ENCODE measurements at places on chromosomes 5 and 9.

DNA sequence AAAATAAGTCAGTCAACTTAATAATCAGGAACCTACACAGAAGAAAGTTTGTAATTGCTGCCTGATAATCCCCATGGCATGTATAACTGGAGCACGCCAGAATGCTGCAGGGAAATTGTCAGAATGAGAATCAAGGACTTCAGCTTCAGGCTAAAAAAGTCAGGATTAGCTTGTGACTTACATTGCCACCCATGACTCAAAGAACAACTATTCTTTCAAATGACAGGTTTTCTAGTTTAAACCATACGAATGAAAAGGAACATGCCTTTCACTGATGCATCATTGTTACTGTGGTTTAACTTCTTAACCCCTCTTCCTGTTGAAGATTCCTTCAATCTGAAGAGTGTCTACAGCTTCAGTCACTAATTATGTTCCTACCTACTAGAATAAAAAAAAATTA, 112.4 kb downstream of the ISL1 start:
- no peak for DNase-seq

- DNase-seq = no peak
These were observed 26.0 kb upstream of the NKD2 start for GRCh38 chr5:982377-983237.

DNA sequence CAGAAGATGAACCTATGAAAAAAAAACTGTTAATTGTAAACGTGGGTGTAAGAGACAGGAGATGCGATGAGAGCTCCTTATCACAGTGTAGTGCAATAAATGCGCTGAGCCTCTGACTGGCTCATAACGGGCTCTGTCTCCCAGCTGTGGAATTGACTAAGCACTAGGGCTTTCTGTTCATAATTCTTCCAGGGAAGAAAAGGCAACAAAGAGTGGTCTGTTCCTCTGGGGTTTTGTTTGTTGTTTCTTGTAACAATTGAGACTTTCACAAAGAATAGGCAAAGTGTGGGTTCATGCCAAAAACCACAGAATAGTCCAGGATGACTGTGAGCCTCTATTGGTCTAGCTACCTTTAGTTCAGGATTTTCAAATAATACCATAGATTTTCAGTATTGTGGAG, 39.4 kb downstream of the UBE2QL1 start:
- DNase-seq = no peak

DNA sequence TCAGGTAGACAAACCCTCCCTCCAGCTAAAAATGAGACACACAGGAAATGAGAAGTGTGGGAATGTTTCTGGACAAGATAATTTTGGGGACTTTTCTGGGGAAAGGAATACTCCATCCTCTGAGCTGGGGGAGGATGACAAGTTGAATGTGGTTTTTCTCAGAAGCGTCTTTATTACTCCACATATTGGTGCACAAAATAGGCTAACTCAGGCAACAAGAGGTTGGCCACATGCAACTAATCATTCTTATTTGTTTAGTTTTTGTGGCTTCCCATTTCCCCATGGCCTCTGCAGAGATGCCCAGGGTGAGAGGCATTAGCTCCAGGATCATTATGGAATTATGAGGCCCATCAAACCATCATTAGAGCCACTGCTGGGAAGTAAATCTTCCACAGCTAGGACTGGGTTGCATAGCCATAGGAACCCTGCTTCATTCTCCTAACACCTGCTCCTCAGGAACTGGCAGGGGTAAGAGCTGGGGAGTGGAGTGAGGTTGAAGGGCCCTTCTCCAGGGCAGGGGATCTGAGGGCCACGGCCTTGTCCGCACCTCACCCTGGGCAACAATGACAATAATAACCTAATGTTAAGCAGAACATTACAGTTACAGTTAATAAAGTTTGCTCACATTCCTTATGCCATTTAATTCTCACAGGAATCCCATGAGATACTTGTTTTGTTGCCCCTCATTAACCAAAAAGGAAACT, 9.3 kb upstream of the SIL1 start:
- DNase-seq = no peak

GRCh38 chr5:150411245-150411979, 1.3 kb downstream of the CD74 start:
- DNase-seq = no peak

GRCh38 chr5:10984021-10984715, 223.1 kb upstream of the DAP start:
- no peak for DNase-seq

DNA sequence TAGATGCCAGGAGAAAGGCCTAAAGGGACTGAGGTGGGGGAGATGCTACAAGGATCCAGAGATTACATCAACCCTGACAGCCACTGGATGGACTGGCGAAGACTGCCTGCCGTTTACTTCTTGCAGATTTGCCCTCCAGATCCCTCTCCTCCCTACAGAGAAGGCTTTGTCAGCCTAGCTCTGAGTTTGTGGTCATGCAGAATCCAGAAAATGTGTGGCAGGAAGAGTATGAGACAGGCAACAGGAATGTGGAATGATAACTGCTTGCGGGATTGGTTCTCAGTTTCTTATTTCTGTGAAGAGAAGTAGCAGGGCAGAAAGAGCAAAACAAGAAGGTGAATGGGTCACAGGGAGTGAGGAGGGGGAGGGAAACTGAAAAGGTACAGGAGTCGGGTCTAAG, 129.6 kb downstream of the TLE1 start:
- DNase-seq = no peak

DNA sequence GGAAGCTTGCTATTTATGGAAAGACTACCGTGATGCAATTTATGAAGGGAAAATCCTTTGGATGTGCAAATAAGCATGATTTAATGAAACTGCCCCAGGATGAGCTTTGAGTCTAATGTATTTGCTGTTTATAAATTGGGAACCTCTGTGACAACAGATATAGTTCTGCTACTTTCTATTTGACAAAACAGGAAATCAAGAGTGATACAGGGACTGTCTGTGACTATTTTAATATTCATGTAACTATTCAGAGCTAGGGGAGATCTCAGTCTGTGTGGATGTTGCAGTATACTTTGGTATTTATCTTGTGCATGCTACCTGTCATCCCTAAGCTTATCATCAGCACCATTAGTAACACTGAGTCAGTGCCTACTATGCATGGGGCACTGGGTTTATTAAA, 132.1 kb downstream of the PDZD2 start:
- DNase-seq = no peak

- no peak for DNase-seq
These were observed 53.7 kb downstream of the GGTA1 start for GRCh38 chr9:121445986-121446385.

GRCh38 chr5:125370461-125371205, 624.2 kb upstream of the ZNF608 start:
- no peak for DNase-seq

- DNase-seq = no peak
These were observed 41.3 kb upstream of the FOXE1 start for GRCh38 chr9:97811533-97812246.

GRCh38 chr9:2152966-2153629, 138.0 kb downstream of the SMARCA2 start:
- no peak for DNase-seq

DNA sequence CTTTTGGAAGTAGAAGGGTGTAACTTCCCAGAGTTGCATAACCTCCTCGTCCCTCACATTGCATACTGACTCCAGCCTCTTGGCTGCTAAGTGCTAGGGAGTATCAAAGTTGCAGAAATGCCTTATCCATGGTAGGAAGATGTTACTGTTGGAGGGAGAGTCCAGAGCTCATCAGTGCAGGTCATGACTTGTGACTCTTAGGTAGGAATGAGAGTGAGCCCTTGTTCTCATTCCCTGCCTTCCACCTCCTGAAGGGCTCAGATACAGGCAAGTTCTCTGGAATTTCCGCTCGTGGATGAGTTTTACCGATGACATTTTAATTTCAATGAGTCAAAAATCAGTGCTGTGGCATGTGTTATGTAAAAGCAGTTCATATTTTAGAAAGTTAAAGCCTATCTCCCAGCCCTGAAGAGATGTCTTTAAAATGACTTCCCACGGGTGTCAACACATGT, 17.0 kb downstream of the IRX1 start:
- DNase-seq = no peak

GRCh38 chr9:70486127-70486526, 71.7 kb upstream of the KLF9 start:
- DNase-seq = no peak

DNA sequence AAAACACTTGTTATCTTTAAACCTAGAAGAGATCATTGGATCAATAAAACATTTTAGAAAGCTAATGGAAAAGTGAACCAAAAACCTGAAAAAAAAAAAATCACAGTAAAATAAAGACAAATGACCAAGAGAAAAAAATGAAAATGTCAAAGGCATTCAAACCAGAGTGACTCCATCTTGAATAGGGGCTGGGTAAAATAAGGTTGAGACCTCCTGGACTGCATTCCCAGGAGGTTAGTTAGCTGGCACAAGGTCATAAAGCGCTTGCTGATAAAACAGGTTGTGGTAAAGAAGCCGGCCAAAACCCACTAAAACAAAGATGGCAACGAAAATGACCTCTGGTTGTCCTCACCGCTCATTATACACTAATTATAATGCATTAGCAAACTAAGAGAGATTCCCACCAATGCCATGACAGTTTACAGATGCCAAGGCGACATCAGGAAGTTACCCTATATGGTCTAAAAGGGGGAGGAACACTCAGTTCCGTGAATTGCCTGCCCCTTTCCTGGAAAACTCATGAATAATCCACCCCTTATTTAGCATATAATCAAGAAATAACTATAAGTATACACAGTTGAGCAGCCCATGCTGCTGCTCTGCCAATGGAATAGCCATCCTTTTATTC, 116.7 kb upstream of the NEK6 start:
- DNase-seq = no peak
